ENCODE measurements at places on chromosomes 3 and 15.
A peak's percentile ranks its signal among the peaks of the same experiment; 100 is the strongest.

DNA sequence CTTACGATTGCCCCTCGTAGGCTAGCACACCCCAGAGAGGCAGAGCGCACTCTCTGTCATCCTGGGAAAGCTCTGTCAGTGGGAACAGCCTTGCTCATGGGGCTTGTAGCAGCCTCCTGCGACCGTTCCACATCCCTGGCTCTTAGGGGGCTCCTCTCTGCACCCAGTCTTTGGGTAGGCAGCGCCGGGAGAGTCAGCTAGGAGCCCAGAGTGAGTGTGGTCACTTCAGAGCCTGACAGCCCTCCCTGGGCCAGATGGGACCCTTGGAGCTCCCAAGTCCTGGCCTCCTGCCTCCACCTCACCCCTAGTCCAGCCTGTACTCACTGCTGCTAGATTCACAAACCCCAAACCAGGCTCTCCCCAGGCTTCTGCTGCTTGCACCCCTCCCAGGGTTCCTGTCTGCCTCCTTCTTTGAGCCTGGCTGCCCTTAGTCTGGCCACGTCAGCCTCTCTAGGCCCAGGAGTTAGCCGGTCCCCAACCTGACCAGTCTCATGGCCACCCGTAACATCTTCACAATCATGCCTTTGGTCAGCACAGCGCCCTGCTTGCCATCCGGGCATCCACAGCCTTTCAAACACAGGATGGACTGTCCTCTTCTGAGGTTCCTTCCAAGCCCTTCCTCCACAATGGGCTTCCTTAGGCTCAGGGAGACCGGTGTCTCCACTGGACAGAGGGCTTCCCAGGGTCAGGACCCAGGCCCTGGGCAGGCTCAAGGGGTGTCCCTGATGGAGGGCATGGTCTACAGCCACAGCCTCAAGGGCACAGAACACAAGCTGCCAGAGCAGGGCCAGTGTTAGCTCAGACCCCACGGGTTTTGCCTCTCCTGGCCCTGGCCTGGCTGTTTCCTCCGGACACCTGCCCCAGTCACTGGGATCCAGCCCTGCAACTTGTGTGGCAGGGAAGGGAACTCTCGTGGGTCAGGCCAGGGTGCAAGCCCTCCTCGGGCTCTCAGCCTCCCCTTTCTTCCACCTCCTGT is 4.6 kb downstream of the ACSBG1 start:
- no peaks in the 10 kb centered on the region for H3K4me1 ChIP-seq
- no peaks in the 10 kb centered on the region for H3K27me3 ChIP-seq
- DNase-seq, result no peak
- no peak overlapping the region for H3K4me3 ChIP-seq
- no peaks in the 10 kb centered on the region for H3K36me3 ChIP-seq

DNA sequence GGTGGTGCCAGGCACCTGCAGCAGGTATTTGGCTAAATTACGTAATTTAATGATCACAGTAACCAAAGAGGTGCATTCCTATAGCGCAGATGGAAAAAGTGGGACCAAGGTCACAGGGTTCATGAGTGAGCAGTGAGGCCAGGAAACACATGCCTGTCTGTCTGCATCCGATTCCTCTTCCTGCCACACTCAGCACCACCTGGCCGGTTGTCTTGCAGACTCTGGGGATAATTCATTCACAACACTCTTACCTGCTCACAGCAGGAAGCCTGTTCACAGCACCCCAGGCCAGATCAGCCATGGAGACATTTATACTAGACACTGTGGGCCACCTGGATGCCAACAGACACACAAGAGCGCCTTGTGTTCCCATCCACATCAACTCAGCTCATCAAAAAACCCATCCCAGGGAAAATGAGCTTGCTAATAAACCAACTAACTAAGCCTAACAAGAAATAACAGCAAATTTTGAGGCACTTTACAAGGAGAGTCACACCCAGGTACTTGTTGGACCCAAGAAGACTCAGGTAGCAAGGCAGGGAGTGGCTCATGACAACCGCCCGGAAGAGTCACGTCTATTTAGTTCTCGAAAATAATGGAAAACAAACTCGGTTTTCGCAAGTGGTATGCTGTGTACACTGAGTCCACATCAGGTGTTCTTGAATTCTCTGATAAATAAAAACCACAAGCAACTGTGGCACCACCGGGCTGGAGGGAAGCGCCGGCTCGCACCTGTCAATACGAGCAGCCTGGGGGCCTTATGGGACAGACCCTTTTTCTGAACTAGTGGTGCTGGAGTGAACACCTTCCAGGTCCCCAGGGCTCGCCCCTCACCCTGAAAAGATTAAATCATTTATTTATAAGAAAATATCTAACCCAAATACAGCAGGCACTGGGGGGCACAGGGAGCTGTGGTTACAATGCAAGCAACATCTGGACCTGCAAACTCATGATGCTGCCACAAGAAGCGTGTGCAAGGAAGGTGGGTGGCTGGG is 40.5 kb downstream of the FAM174B start:
- no peak overlapping the region for H3K4me3 ChIP-seq
- H3K27me3 ChIP-seq, result no peaks in the 10 kb centered on the region
- DNase-seq, result peak; percentile 34
- H3K36me3 ChIP-seq, result no peaks in the 10 kb centered on the region

DNA sequence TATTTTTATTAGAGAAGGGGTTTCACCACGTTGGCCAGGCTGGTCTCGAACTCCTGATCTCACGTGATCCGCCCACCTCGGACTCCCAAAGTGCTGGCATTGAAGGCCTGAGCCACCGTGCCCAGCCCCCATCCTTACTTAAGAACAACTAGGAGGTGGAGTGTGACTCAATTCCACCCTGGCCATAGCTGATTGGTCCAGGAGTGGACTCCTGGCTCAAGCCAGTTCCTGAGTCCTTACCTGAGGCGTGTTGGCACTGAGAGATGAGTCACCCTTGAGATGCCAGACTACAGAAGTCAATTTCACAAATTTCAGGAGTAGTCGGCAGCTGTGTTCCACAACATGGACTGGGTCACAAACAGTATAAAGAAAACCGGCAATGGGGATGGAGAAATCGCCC is 124.2 kb downstream of the SHQ1 start:
- no peaks in the 10 kb centered on the region for H3K36me3 ChIP-seq
- H3K27me3 ChIP-seq, result no peaks in the 10 kb centered on the region
- peak overlapping the region; percentile 83 for H3K27ac ChIP-seq
- no peaks in the 10 kb centered on the region for H3K4me1 ChIP-seq
- DNase-seq, result peak; percentile 75
- no peak overlapping the region for H3K4me3 ChIP-seq

DNA sequence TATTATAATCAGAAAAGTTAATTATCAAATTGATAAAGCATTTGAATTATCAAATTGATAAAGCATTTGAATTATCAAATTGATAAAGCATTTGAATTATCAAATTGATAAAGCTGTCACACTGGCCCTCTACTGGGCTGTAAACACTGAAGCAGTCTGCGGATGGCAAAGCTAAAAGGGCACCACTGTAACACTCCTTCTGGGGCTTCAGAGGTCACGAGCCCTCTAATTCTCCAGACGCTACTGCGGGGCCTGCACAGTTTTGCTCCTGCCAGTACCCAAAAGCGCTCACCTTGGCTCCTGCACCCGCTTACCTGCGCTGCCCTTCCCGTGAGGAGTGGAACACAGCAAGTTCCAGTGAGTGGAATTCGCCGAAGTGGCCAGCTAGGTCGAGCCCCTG is 409.0 kb upstream of the KCNMB2 start:
- no peaks in the 10 kb centered on the region for H3K36me3 ChIP-seq
- H3K27me3 ChIP-seq, result no peaks in the 10 kb centered on the region
- DNase-seq, result no peak

DNA sequence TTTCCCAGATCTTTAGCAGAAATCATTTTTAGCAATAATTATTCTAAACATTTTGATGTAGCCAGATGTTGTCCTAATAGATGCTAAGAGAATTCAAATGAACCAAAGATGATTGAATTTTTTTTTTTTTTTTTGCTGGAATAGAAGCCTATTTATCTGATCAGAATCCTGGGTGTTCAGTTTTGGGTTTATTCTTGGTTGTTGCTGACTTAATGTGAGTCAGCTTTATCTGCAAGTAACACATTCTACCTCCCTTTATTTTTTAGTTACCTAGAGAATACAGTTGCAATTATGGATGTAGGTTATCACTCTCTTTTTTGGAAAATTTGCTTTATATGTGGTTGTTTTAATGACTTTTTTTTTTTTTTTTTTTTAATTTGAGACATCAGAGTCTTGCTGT is 6.4 kb downstream of the CEP97 start:
- DNase-seq, result no peak
- H3K27ac ChIP-seq, result no peak overlapping the region
- no peaks in the 10 kb centered on the region for H3K27me3 ChIP-seq
- H3K36me3 ChIP-seq, result no peaks in the 10 kb centered on the region
- H3K4me1 ChIP-seq, result no peaks in the 10 kb centered on the region

GRCh38 chr15:57298843-57299550 is 77.3 kb upstream of the CGNL1 start:
- peak overlapping the region; percentile 34 for H3K27ac ChIP-seq
- H3K27me3 ChIP-seq, result no peaks in the 10 kb centered on the region
- H3K4me1 ChIP-seq, result no peaks in the 10 kb centered on the region
- no peak overlapping the region for H3K4me3 ChIP-seq
- DNase-seq, result no peak
- no peaks in the 10 kb centered on the region for H3K36me3 ChIP-seq

DNA sequence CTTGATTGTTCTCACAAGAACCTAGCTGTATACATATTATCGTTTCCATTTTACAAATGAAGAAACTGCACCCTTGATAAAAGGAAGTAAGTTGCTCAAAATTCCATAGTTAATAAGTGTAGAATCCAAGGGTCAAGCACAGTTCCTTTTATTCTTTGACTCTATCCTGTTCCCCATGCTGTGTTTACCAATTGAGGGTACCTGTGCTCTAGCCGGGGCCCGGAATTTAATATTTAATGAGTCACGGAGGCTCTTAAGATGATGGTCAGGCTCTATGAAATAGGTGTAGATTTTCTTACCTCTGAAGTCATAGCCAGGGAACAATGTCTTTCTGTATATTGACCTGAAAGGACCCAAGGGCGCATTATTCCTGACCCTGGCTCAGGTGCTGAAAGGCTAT is 65.2 kb downstream of the LPP start:
- H3K27me3 ChIP-seq, result no peaks in the 10 kb centered on the region
- H3K27ac ChIP-seq, result peak overlapping the region; percentile 79
- no peak overlapping the region for H3K4me3 ChIP-seq
- no peak for DNase-seq
- no peaks in the 10 kb centered on the region for H3K36me3 ChIP-seq
- no peaks in the 10 kb centered on the region for H3K4me1 ChIP-seq

DNA sequence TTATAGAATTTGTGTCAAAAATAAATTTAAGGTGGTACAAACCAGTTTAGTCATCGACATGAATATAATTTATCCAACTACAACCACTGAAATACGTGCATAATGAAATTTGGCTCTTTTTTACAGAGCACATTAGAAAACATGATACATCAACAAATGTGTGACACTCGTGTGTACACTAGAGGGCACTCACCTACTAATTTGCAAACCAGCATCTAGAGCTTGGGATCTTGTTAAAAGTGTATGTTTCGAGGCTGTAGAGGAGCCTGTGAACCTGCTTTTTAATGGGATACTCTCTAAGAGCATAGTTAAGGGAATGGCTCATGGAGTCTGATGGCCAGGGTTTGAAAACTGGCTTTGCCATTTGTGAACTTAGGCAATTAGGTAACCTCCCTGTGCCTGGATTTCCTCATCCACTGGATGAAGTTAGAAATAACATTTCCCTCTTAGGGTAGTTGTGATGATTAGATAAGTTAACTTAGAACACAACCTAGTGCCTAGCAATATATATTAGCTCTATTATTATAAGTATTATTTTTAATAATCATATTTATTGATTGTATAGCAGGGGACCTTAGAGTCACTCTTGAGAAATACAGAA is 8.8 kb upstream of the CPOX start:
- no peaks in the 10 kb centered on the region for H3K36me3 ChIP-seq
- no peak overlapping the region for H3K4me3 ChIP-seq
- no peak for DNase-seq
- no peak overlapping the region for H3K27ac ChIP-seq

DNA sequence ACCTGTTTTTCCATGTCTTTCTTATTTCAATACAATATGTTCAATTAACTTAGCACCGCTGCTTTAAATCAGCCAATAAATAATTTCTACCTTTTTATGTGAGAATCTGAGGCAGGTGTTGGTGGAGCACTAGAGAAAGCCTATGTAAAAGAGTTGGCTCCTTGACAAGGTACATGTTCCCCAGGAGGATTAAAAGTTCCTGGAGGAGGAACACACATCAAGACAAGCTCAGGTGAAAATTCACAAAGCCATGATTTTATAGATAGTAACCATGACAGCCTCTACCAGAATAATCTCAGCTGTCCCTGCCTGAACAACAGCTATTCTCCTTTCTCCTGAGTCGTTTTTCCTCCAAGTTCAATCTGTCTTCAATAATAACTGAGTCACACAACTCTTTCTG is 3.4 kb upstream of the ZBED2 start:
- H3K27me3 ChIP-seq, result peaks cover 4% of the 10 kb centered on the region
- H3K4me3 ChIP-seq, result no peak overlapping the region
- H3K4me1 ChIP-seq, result no peaks in the 10 kb centered on the region
- no peak for DNase-seq
- peaks cover 4% of the 10 kb centered on the region for H3K36me3 ChIP-seq

- H3K27me3 ChIP-seq, result no peaks in the 10 kb centered on the region
- H3K4me1 ChIP-seq, result no peaks in the 10 kb centered on the region
- DNase-seq, result no peak
These were observed 72.7 kb upstream of the LRTM1 start for GRCh38 chr3:55000546-55000945.

DNA sequence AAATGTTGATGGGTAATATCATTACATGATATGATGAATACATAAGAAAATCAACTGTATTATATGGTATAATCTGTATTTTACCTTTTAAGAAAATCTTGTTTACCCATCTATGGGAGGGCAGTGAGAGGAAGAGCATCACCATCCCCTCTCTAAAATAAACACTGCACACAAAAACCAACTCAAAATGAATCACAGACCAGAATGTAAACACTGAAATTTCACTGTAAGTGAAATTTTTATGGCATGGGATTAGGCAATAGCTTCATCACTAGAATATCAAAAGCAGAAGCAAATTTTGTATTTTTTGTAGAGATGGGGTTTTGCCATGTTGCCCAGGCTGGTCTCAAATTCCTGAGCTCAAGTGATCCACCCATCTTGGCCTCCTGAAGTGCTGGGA is 26.2 kb downstream of the IFT80 start:
- no peaks in the 10 kb centered on the region for H3K4me1 ChIP-seq
- no peaks in the 10 kb centered on the region for H3K27me3 ChIP-seq
- no peak overlapping the region for H3K27ac ChIP-seq

GRCh38 chr3:192816351-192816750 is 89.0 kb upstream of the FGF12 start:
- H3K27me3 ChIP-seq, result no peaks in the 10 kb centered on the region
- no peak overlapping the region for H3K4me3 ChIP-seq
- no peaks in the 10 kb centered on the region for H3K4me1 ChIP-seq

DNA sequence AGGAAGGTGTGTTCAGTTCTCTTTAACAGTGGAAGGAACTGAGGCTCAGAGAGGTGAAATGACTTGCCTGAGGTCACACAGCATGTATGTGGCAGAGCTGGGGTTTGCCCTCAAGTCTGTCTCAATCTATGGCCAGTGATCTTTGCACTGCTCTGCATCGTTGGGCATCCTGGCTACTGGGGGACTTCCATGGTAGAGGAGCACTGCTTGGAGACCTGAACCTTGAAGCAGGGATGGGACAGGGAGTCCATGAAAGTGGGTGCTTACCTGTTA is 2.0 kb downstream of the CORO2B start:
- peak overlapping the region; percentile 78 for H3K27ac ChIP-seq
- no peaks in the 10 kb centered on the region for H3K27me3 ChIP-seq
- H3K36me3 ChIP-seq, result no peaks in the 10 kb centered on the region
- no peak overlapping the region for H3K4me3 ChIP-seq
- H3K4me1 ChIP-seq, result no peaks in the 10 kb centered on the region

Data from breast epithelium (tissue), 4 donors.